Esophagus squamous epithelium (tissue), 5 donors: ENCODE measurements at places on chromosomes 13 and 19.

GRCh38 chr19:27887946-27888345 lies 1325.0 kb downstream of the UQCRFS1 start:
- DNase-seq: no peak

DNA sequence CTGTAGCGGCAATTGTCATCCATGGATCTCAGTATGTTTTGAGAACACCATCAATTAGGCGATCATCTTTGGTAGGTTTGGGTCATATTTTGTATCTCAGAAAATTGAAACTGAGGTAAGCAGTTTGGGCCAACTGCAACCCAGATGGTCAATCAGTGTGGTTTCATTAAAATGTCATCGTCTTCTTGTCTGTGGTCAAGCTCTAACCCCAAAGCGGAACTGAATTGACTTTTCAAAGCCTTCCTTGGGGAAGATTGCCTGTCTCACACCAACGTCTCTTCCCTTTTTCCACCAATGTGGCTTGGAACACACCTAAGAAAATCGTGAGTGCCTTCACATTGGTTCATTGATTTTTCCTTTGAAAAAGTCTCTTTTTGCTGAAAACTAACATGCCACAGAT lies 56.3 kb upstream of the UBAC2 start:
- no peak for DNase-seq

DNA sequence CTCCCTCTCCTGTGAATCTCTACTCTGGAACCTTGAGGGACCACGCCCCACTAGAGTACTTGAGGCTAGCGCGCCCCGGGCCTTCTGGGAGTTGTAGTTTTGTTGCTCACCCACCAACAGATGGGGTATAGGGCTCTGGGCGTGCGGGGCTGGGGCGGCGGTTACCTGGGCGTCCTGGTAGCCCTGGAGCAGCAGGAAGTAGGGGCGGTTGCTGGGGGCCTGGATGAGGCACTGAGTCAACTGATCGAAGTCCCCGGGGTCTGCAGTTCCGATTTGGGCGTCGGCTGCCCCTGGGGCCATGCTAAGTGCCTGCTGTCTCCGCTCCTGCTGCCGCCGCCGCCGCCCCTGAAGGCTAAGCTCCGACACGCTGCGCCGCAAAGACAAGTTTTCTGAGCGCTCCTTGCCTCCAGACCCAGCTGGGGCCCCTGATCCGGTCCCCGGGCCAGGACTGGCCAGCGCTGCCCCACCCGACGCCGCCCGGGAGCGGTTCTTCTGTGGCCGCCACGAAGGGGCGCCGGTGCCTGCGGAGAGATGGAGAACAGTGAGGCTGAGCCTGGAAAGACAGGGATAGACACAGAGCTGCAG lies 5.3 kb downstream of the RASIP1 start:
- no peak for DNase-seq

- no peak for DNase-seq
These were observed 161.9 kb downstream of the B3GLCT start for GRCh38 chr13:31361673-31362072.

- DNase-seq: no peak
These were observed 1117.2 kb upstream of the SPRY2 start for GRCh38 chr13:81458170-81458569.

DNA sequence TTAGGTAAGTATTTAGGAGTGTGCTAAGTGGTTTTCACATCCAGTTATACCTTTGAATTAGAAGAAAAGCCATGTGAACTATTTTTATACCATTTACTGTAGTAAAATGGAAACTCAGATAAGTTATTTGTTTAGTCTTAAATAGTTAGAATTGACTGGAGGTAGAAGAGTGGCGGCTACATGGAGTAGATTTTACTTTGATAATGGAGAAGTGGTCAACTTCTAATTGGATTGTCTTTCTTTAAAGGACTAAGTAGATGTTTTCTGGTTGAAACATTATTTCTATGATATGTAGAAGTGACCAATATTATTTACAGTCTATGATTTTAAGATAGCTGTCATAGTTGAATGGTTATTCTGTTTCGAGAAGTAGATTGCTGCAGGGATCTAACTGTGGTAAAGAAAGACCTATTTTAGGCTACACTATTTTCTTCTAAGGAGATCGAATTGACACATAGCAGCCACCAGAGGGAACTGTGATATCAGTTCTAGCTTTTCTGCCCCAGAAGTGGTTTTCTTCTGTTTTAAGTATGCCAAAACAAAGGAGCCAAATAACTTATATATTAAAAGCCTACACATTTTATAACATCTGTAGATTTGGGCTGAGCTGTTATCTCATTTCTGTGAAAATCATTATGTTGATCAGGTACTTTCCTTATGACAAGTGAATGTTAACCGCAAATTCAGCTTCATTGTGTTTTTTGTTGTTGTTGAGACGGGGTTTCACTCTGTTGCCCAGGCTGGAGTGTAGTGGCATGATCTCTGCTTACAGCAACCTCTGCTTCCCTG lies 26.1 kb downstream of the ZMYM2 start:
- DNase-seq: no peak

GRCh38 chr13:85828094-85828684 lies 29.0 kb upstream of the SLITRK6 start:
- no peak for DNase-seq

DNA sequence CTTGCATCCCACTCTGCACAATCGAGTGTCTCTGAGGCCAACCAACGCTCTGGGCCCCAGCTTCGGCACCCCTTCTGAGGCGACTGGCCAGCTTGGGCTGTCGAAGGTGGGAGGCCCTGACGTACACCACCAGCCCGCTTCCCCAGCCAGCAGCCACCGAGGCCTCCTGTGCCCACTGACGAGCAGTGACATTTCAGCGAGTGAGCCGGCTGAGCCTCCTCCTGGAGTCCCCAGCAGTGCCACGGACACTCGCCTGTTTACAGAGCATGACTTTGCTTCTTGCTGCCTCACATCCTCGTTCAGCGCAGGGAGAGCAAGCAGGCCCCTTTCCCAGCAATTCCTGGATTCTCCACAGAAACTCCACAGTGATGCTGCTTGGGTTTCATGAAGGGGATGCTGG lies 240.2 kb upstream of the MAB21L1 start:
- DNase-seq: no peak

DNA sequence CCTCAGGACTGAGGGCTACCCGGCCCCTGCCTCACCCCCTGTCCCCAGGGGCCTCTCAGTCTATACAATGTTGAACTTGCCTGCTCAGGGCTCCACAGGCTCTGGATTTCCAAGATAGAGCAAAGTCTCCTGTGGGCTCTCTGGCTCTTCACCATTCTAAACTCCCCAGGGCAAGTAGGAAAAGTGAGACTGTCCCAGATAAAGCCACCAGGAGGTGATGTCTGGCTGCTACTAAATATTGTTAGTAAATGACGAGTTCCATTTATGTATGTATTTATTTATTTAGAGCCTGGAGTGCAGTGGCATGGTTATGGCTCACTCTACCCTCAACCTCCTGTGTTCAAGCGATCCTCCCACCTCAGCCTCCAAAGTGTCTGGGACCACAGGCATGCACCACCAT lies 73.6 kb upstream of the SIAH3 start:
- no peak for DNase-seq

- no peak for DNase-seq
These were observed 22.3 kb upstream of the CLDN10 start for GRCh38 chr13:95530178-95530577.

GRCh38 chr13:103288114-103288513 lies 221.9 kb upstream of the SLC10A2 start:
- no peak for DNase-seq

DNA sequence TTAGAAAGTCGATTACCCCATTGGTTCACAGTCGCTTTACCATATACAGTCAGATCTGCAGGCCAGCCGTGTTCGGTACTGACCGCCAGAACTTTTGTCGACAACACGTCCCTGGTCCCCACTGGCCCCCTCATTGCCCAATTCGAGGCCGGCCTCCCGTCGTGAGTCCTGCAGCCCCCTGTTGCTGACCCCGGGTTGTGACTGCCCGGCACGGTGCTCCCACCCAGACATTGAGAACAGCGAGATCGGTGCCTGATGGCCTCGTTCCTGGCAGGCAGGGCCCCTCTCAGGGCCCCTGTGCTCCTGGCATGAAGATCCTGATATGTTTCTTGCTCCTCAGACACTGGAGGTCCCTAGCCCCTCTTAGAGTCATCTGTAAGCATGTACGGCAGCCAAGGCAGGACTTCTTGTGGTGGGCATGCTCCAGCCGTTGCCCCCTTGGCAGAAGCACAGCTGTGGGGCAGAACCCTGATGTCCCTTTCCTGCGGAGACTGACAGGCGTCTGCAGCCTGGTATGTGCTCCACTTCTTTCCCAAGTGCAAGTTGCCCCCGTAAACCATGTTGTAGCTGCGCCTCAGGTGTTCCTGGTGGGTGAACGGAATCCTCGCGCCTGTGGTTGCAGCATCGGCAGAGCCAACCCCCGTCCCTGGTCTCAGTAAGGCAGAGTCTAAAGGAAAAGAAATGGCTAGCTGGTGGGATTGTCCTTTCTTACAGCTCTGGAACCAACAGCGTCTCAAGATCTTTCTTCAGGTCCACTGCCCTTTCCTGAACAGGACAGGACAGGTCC lies 123.2 kb upstream of the SPACA7 start:
- DNase-seq: no peak

- DNase-seq: no peak
These were observed 21.3 kb downstream of the HCN2 start for GRCh38 chr19:610801-611480.

- no peak for DNase-seq
These were observed 1308.4 kb downstream of the SLITRK5 start for GRCh38 chr13:88979465-88980175.

- DNase-seq: no peak
These were observed 69.9 kb downstream of the C13orf42 start for GRCh38 chr13:51041126-51041525.

DNA sequence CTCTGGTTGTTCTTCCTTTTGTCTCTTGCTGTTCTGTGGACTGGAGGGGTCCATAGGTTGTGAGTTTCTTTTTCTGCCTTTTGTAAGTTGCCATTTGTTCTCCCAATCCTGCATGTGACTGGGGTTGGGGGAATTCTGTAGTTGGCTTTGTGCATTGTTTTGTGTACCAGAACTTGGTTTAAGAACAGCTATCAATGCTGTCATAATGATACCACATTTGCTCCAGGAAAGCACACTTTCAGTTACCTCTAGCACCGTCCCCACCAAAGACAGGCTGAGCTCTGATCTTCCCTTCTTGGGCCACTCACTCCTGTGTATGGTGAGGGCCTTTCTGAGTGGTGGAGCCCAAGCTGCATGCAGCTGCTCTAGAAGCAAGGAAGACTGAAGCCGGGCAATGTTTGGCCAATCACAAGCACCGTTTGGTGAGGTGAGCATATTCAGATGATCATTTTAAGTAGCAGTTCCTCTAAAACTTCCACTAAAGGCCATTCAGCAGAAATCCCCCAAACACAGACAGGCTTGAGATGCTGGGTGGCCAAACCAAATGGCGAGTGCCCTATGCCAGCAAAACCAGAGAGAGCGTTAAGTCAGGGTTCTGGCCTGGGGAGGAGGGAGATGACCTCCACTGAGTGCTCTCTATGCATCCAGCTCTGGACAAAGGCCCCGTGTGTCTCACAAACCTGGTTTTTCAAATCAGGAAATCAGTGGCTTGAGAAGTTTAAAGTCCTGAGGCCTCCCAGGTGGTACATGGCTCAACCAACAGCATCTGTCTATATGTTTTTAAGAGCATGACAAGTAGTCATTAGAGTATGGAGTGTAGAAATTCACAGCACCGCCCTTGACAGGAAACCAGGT lies 120.7 kb upstream of the SPATA13 start:
- DNase-seq: no peak

DNA sequence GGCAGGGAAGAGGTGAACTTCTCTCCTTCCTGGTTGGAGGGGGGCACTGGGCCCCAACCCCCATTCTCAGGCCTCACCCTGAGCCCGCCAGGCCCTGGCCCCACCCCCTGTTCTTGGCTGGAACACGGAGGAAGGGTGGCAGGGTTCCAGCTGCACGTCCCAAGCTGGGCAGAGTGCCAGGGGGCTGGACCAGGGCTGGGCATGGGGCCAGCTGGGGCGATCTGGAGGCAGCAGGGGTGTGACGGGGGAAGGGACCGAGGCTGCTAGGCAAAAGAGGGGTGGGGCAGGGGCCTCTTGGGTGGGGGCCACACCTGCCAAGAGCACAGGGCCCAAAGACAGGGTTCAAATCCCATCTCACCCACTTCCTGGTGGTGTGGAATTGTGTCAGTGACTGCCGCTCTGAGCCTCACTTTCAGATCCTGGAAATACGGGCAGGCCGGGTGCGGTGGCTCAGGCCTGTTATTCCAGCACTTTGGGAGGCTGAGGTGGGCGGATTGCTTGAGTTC lies 2.2 kb downstream of the HIF3A start:
- no peak for DNase-seq

DNA sequence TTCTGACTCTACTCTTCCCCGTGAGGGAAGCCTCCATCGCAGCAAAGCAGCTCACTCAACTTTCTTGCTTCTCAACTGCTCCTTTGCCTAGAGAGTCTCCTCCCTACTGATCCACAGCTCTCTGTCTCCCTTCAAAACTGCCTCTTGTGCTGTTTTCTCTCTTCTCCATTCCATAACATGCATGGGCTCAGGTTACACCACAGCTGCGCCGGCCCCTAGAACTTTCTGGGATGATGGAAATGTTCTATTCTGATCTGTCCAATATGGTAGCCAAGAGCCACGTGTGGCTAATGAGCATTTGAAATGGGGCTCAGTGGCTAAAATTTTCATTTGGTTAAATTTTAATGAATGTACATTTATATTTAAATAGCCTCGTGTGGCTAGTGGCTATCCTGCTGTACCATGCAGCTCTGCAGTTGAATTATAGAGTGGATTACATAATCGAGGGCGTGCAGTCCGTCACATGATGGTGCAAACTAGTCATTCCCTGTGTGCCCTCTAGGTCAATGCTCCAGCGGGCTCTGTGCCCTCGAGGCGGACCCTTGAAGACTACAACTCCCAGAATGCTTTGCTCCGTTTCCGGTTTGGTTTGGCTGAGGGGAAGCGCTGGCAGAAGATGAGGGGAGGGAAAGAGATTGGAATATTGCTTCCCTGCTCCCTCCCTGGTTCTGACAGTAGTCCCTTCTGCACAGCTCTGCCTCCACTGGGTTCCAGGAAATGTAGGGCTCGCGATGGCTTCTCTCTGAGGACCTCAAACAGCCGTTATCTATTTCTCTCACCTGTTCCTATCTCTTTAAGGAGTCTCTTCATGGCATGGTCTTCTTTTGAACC lies 109.8 kb downstream of the CACNA1A start:
- DNase-seq: no peak

DNA sequence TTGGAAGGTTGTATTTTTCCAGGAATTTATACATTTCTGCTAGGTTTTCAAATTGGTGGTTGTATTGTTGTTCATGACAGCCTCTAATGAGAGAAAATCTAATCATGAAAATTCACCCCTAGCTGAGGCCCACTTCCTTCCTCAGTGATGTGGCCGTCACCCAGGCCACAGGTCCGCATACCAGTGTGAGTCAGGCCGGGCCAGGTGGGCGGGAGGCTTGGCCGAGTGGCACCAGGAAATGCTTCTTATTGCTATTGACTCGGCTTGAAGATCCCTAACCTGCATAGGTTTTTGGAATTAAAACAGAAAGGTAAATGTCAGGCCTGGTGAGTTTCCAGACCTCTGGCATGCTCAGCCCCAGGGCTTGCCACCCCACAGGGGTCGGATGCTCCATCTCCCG lies 88.7 kb downstream of the SCGB2B2 start:
- no peak for DNase-seq

GRCh38 chr13:77732287-77732686 lies 34.8 kb downstream of the SLAIN1 start:
- no peak for DNase-seq

GRCh38 chr19:30085394-30085793 lies 143.4 kb downstream of the URI1 start:
- no peak for DNase-seq
